Stimulated activated CD8-positive, alpha-beta memory T cell treated with anti-CD3 and anti-CD28 coated beads, Interleukin-15, amount 100 ng/mL, for 4 hours (primary cell): ENCODE measurements at places on chromosomes 11 and 22.

GRCh38 chr11:106398502-106399075 is 321.1 kb downstream of the AASDHPPT start:
- DNase-seq, result no peak

- no peak for DNase-seq
Observed at GRCh38 chr11:44905131-44905866, 45.4 kb downstream of the TP53I11 start.

GRCh38 chr22:38097557-38098409 is 12.7 kb downstream of the BAIAP2L2 start:
- no peak for DNase-seq

DNA sequence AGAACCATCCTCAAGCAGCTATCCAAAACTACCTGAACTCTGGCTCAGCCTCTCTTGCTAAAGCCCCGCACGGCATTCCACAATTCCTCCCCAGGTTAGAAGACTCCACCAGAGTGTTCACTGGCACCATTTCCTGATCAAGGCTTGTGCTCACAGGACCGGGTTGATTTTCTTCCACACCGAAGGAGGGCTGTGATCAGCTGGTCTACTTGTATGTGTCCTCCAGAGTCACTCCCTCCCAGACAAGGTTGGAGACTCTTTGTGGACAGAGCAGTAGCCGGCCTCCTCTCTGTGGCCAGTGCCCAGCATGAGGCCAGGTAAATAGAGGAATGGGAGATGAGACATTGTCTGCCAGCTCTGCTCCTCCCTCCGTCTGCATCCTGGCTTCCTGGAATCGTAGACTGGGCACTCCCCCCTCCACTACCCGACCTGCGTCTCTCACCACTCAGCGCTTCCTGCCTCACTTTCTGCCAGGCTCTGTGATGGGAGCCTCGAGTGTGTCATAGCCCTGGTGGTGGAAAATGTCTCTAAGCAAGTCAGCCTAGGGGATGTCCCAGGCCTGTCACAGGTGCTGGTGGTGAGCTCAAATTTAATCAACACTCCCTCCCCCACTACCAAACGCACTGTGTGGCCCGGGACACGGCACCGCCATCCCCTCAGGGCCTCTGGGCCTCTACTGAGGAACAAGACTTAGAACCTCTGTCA is 12.5 kb upstream of the TMPRSS6 start:
- peak; percentile 82 for DNase-seq

GRCh38 chr11:80958987-80959386 is 1518.2 kb upstream of the TENM4 start:
- no peak for DNase-seq
